ENCODE measurements at places on chromosomes 16 and 17.

GRCh38 chr17:30199600-30199999 lies 35.9 kb downstream of the SLC6A4 start:
- DNase-seq: no peak

- no peak for DNase-seq
These were observed 3.9 kb downstream of the MED9 start for GRCh38 chr17:17480593-17481148.

DNA sequence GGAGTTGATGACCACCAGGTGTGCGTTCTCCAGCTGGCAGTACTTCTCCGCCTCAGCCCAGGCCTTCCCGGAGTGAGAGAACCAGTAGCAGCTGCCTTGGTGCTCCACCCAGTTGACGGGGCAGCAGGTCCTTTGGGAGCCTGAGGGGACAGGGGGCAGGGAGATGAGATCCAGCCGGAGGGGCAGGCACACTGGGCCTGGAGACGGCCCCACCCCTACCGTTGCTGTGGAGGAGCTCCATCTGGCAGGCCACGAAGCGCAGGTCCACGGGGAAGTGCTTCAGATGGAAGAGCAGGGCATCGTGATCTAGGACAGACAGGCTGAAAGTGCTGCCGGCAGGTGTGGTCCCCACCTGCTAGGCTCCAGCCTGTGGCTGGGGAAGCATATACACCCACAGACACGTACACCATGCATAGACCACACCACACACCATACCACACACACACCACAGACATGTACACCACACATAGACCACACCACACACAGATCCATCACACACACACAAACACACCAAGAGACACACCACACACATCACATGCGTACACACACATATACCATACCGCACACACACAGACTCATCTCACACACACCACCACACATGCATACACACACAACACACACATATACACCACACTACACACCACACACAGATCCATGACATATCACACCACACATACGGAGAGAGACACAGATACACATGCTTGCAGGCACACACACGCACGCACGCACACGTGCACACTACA lies 7.4 kb downstream of the ASGR2 start:
- DNase-seq: no peak

DNA sequence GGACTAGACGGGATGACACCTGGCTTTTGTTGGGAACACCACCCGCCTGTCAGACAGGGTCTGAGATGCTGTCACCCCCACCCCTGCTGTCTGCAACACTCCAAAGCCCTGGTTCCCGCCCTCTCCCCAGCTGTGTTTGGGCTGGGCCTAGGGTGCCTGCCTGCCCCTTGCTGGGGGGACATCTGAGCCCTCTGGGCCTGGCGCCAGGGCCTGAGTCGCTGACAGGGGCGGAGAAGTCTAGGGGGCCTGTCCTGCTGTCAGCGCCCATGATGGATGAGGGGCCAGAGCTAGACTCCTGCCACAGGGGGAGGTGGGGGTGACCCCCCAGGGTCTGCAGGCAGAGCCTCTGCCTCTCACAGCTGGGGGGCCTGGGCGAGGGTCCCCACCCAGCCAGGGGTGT lies 7.6 kb upstream of the PKMYT1 start:
- no peak for DNase-seq

- no peak for DNase-seq
These were observed 101.5 kb upstream of the IRX6 start for GRCh38 chr16:55222486-55222885.

DNA sequence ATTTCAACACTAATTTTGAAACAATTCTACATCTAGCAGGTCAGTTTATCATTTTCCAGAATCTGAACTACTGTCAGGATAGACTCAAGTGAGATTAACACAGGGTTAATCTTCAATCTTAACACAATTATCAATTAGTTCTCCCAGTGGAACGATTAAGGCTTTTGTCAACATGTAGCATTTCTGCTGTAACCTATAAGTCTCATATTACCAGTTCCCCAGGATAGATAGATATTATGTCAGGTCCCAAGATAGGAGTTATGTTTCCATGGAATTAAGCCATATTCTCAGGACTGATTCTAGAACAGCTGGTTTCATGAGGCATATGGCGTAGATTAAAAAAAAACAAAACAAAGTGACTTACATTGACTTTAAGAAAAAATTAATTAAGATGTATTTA lies 4.4 kb upstream of the FBF1 start:
- no peak for DNase-seq

DNA sequence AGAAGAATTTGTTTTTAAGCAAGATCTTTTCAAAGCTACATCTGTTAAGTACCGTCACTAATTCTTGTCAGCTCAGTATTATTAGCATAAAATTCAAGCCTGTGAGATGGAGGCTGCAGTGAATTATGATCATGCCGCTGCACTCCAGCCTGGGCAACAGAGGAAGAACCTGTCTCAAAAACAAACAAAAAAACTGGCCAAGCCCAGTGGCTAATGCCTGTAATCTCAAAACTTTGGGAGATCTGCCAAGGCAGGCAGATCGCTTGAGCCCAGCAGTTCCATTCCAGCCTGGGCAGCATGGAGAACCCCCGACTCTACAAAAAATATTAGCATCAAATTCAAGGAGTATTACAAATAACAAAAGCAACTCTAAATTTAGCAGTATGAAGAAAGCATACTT lies 88.0 kb downstream of the STXBP4 start:
- no peak for DNase-seq

- peak; percentile 64 for DNase-seq
These were observed 25.6 kb downstream of the ITGB3 start for GRCh38 chr17:47279062-47279801.

DNA sequence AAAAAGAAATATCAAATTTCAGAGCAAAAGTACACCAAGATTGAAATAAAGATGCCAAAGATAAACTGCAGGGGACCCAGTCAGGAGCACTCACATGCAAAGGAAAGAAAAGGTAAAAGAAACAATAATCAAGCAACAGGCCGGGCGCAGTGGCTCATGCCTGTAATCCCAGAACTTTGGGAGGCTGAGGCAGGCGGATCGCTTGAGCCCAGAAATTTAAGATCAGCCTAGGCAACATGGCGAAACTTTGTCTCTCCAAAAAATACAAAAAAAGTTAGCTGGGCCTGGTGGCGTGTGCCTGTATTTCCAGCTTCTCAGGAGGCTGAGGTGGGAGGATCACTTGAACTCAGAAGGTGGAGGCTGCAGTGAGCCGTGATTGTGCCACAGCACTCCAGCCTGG lies 107.6 kb upstream of the SMURF2 start:
- no peak for DNase-seq
